Fibroblast of skin of left biceps (primary cell): ENCODE measurements at places on chromosomes 4 and X.
A peak's percentile ranks its signal among the peaks of the same experiment; 100 is the strongest.

GRCh38 chrX:153639177-153640044 lies 7.6 kb upstream of the DUSP9 start:
- no peak for DNase-seq

- no peak for DNase-seq
Measured at GRCh38 chrX:85111347-85111746, 107.7 kb downstream of the APOOL start.

GRCh38 chr4:137106287-137106686 lies 426.0 kb downstream of the PCDH18 start:
- no peak for DNase-seq

- no peak for DNase-seq
Measured at GRCh38 chrX:154730253-154730891, 20.5 kb downstream of the GAB3 start.

DNA sequence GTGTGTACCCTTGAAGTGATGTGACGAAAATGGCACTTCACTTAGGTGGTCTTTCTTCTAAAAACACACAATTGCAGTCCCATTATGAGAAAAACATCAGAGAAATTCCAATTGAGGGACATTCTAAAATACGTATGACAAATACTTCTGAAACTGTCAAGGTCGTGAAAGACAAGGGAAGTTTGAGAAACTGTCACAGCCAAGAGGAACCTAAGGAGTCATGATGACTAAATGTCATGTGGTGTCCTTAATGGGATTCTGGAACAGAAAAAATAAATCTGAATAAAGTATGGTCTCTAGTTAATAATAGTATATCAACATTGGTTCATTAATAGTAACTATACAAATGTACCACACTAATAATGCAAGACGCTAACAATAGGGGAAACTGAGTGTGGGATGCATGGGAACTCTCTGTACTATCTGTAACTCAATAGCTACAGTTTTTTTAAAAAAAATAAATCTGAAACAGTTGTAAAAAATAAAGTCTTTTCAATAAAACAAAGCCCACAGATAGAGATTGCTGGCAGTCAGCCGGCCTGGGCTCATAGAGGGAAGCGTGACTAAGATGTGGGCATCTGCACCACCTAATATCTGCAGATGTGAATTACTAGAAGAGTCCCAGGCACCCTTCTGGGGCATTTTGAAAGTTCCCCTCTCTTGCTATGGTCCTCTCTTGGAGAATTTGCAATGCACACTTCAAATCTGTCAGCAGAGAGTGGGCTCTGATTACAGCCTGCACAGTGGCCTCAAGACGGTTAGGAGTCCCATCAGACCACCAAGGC lies 47.6 kb downstream of the MID1IP1 start:
- no peak for DNase-seq

DNA sequence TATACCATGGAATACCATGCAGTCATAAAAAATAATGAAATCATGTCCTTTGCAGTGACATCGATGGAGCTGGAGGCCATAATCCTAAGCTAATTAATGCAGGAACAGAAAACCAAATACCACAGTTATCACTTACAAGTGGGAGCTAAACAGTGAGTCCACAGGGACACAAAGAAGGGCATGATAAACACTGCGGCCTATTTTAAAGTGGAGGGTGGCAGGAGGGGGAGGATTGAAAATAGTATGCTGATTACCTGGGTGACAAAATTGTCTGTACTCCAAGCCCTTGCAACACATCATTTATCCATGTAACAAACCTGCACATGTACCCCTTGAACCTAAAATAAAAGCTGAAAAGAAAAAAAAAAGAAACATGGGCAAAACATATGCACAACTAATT lies 16.7 kb upstream of the SLC9B1 start:
- no peak for DNase-seq

- DNase-seq: no peak
Measured at GRCh38 chrX:69215161-69215875, 50.1 kb upstream of the PJA1 start.

DNA sequence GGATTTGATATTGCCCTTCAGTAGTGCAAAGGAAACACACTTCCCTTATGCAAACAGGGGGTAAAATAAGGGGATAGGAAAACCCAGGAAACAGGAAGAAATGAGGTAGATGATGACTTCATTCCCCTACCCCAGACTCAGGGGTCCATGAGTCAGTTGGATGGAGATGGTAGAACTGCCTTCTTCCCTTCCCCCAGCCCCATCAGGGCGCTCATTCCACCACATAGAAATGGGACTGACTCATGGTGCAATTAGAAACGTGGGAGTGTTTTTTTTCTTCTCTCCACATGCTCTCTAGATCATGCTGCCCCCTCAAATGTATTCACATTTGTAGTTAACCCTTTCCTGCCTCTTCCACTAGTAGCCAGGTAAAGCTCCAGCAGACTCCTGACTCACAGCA lies 23.1 kb upstream of the ARMCX2 start:
- peak; percentile 41 for DNase-seq

DNA sequence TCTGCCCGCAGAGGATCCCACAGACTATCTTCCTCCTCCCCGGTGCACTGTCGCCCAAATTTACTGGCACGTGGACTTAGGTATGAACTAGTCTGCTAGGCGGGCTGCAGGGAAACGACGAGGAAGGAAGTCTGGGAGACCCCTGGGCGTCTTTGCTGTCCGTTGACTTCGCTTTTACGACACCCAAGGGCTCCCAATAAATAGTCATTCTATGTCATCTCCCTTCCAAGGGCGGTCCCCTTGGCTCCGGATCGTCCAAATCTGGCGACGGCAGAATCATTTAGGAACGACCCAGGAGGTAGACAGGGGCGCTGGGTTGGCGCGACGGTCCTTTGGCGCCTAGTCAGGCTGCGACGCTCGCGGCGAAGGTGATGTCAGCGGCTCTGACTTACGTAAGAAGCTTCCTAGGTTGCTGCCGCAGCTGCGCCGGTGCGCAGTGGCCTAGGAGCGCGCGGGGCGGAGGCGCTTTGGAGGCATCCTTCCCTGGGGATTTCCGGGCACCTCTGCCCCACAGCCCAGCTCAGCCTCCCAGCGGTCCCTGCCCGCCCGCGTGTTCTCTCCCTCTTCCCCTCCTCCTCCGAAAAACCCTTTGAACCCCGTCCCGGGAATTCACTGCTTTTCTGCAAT lies 2.2 kb downstream of the NHS start:
- DNase-seq: no peak

DNA sequence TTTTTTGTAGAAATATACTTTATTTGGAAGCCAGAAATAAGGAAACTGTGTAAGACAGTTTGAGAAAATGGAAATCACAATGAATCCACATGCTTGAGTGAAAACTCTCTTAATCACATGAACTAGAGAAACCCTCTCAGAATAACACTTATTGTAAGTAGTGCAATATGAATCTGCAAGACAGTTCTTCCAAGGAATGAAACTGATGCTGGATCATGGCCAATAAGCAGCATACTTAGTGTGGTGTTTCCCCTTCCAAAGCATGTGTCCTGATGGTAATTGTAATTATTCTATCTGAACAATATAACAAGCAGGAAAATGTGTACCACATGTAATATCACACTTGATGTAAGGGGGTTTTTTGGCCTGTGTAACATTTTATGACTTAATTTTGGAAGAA lies 1870.5 kb upstream of the TENM3 start:
- DNase-seq: no peak
